ENCODE measurements at places on chromosomes 2 and 18.

DNA sequence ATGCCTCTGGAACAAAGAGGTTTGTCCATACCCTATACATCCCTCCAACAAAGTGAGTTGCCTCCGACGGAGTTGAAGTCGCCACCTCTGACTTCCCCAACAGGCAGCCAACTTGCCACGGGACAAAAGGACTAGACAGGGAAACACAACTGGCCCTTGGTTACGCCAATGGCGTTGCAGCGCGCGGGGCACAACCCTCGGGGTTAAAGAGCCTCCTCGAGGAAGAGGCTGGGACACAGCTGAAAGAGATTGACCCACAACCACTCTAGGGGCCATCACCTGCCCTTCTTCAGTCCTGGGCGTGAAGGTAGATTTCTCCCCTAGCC, 545 bp downstream of the GTF3C2 start:
- no peak for DNase-seq

GRCh38 chr18:62637403-62637802, 77.9 kb upstream of the PHLPP1 start:
- no peak for DNase-seq

GRCh38 chr2:233342301-233342700, 12.0 kb upstream of the DGKD start:
- no peak for DNase-seq

GRCh38 chr2:133053541-133053940, 383.5 kb upstream of the LYPD1 start:
- no peak for DNase-seq

- no peak for DNase-seq
Observed at GRCh38 chr2:29238497-29238896, 123.3 kb downstream of the CLIP4 start.

DNA sequence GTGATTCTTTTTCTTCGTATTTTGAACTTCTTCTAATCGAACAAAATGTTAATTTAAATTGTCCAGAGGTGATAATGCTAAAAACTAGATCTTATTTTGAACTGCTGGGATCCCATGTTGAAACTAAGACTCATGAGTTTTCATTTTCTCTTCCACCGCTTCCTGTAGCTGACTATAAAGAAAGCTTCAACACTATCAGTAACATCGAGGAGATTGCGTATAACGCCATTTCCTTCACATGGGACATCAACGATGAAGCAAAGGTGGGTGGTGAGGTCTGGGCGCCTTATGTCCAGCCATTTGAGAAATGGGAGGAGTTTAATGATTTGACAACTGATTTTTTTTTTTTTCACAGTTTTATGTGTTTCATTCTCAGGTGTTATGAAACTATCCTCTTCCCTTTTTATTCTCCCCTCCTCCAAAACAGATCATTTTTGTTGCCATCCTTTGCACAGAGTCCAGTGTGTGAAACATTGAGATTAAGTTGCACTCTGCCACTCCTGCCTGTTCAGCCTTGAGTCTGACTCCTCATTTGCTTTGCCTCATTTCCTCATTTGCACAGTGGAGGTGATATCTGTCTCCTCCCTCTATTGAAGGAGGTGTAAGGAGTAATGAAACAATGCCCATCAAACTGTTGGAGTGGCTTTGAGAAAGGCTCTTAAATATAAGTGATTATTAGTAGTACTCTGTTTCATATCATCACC, 13.8 kb downstream of the GRHL1 start:
- DNase-seq = no peak

GRCh38 chr2:28621172-28622100, 125.6 kb downstream of the PLB1 start:
- DNase-seq = peak; percentile 79

GRCh38 chr2:40915651-40916050, 463.8 kb upstream of the SLC8A1 start:
- DNase-seq = no peak

GRCh38 chr2:116924509-116924908, 890.0 kb upstream of the DDX18 start:
- DNase-seq = no peak

DNA sequence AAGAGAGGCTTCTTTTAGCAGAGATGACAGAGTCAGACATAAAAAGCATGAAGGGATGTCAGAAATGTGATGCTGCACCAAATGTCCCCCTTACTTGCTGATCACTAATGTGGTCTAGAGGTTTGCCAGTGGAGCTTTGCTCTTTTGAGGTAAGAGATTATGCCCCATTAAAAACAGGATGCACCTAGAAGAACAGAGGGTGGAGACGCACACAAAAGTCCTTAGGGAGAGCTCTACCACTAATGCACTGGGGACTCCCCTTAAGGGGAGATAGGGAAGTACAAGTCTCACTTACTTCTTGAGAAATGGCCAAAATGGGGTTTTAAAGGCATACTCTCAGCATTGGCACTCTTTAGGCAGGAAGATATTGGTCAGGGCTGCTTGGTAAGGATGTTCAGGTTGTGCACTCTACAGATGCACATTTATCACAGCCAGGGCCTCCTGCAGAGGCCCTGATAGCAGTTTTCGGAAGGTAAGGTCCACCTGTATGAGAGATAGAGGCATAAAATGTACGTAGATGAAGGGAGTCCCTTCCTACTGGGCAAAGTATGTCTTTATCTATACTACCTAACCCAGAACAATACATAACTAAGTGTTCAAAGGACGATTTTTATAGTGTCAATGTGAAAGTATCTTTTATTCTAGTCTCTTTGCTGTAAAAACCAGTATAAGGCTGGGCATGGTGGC, 17.0 kb upstream of the SCYGR1 start:
- no peak for DNase-seq

- DNase-seq = no peak
Observed at GRCh38 chr2:217792626-217793527, 209.9 kb downstream of the TNS1 start.

DNA sequence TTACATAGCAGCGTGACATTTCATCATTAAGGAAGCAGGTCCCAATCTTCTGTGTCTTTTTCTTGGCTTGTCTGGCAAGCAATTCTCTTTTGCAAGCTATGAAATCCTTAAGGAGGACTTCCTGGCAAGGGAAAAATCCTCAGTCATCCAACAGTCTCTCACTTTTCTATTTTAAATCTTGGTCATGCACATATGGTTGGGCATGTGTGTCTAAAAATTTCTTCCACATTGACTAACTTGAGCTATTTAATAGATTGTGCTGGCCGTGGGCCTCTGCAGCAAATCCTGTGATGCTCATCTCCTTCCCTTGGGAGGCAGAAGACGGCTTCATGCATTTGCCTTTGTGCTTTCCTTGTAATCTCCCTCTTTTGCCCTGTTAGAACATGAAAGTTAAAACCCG, 634.3 kb upstream of the FANCL start:
- DNase-seq = peak; percentile 34

Measured in hindlimb muscle (tissue), 1 donor.